ENCODE measurements at places on chromosomes 12 and 14.
A peak's percentile ranks its signal among the peaks of the same experiment; 100 is the strongest.

- H3K4me1 ChIP-seq, result peaks cover 6% of the 10 kb centered on the region
- H3K27ac ChIP-seq, result no peak overlapping the region
- DNase-seq, result no peak
- no peaks in the 10 kb centered on the region for H3K27me3 ChIP-seq
- H3K4me3 ChIP-seq, result no peak overlapping the region
Measured at GRCh38 chr12:86193931-86194330, 62.3 kb downstream of the MGAT4C start.

GRCh38 chr14:74860899-74861733 is 14.8 kb downstream of the PROX2 start:
- DNase-seq, result peak; percentile 93
- H3K27ac ChIP-seq, result no peak overlapping the region
- H3K4me3 ChIP-seq, result no peak overlapping the region

DNA sequence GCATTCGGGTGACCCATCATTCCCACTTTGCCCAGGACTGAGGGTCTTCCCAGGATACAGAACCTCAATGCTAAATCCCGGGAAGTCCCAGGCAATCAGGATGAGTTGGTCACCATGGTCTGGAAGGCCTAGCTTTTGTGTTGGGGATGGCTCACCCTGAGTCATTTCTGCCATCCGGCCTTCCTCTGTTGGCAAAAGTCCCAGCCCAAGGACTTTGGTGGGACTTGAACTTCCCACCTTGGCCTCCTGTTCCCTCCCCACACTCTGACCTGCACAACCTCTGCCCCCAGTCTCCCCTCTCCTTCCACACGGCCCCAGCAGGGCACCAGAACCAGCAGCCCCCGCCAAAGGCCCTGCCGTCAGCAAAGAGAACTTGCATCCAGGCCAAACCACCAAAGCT is 24.6 kb upstream of the NCOR2 start:
- H3K27me3 ChIP-seq, result no peaks in the 10 kb centered on the region
- no peak for DNase-seq
- H3K27ac ChIP-seq, result no peak overlapping the region
- H3K4me1 ChIP-seq, result peaks cover 7% of the 10 kb centered on the region

- peaks cover 31% of the 10 kb centered on the region for H3K4me1 ChIP-seq
- no peak overlapping the region for H3K4me3 ChIP-seq
- DNase-seq, result no peak
- H3K27ac ChIP-seq, result no peak overlapping the region
- H3K36me3 ChIP-seq, result peaks cover 10% of the 10 kb centered on the region
- H3K27me3 ChIP-seq, result no peaks in the 10 kb centered on the region
Measured at GRCh38 chr12:53378724-53379388, 1.1 kb upstream of the SP1 start.

DNA sequence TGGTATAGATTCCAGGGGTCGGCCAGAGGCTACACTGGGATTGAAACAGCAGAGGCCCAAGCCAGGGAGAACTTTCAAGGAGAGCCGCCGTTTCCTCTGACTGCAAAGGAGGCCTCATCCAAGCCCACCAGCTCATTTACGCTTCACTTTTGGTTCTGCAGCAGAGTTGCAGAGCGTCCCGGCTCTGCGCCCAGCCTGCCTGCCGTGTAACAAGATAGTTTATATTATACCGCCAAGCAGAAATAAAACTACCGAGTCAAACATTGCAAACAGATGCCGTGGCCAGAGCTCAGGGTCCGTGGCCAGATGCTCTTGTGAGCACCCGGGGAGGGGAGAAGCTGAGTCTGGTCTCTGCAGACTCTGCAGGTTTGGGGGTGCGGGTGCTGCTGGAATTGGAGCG is 60.7 kb upstream of the TBX3 start:
- H3K27ac ChIP-seq, result peak overlapping the region; percentile 93
- DNase-seq, result no peak
- peaks cover 48% of the 10 kb centered on the region for H3K4me1 ChIP-seq
- H3K4me3 ChIP-seq, result no peak overlapping the region
- H3K27me3 ChIP-seq, result no peaks in the 10 kb centered on the region

- no peak for DNase-seq
Measured at GRCh38 chr12:124693111-124693723, 125.8 kb upstream of the NCOR2 start.

GRCh38 chr12:106914796-106915634 is 40.7 kb upstream of the TMEM263 start:
- no peak overlapping the region for H3K27ac ChIP-seq
- no peak overlapping the region for H3K4me3 ChIP-seq
- H3K4me1 ChIP-seq, result no peaks in the 10 kb centered on the region
- H3K27me3 ChIP-seq, result peaks cover 2% of the 10 kb centered on the region
- H3K36me3 ChIP-seq, result no peaks in the 10 kb centered on the region

DNA sequence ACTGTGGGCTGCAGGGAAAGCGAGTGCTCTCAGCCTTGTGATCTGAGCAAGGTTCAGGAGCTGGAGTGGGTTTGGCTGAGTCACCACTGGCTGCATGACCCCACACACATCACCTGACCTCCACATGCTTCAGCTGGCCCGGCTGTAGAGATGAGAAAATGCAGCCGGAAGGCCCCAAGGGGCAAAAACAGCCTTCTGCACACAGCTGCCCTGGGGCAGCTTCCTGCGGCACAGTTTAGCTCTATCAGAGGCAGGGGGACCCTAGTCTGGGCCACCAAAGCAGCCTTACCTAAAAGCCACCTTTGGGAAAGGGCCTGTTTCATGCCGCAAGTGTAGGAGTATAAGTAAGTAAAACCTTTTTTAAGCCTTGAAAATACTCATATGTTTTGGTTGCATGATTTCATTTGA is 123.3 kb downstream of the SSPN start:
- DNase-seq, result no peak
- peaks cover 2% of the 10 kb centered on the region for H3K4me1 ChIP-seq
- H3K4me3 ChIP-seq, result no peak overlapping the region
- H3K27ac ChIP-seq, result no peak overlapping the region
- peaks cover 2% of the 10 kb centered on the region for H3K36me3 ChIP-seq

GRCh38 chr12:10717410-10717809 is 5.7 kb downstream of the YBX3 start:
- H3K4me3 ChIP-seq, result peak overlapping the region; percentile 18
- H3K4me1 ChIP-seq, result peaks cover 54% of the 10 kb centered on the region
- H3K27ac ChIP-seq, result peak overlapping the region; percentile 93
- no peaks in the 10 kb centered on the region for H3K27me3 ChIP-seq
- no peak for DNase-seq

GRCh38 chr12:100967189-100967588 is 172.6 kb downstream of the ANO4 start:
- H3K36me3 ChIP-seq, result no peaks in the 10 kb centered on the region
- H3K27me3 ChIP-seq, result no peaks in the 10 kb centered on the region
- H3K27ac ChIP-seq, result peak overlapping the region; percentile 49
- peaks cover 7% of the 10 kb centered on the region for H3K4me1 ChIP-seq
- DNase-seq, result no peak

DNA sequence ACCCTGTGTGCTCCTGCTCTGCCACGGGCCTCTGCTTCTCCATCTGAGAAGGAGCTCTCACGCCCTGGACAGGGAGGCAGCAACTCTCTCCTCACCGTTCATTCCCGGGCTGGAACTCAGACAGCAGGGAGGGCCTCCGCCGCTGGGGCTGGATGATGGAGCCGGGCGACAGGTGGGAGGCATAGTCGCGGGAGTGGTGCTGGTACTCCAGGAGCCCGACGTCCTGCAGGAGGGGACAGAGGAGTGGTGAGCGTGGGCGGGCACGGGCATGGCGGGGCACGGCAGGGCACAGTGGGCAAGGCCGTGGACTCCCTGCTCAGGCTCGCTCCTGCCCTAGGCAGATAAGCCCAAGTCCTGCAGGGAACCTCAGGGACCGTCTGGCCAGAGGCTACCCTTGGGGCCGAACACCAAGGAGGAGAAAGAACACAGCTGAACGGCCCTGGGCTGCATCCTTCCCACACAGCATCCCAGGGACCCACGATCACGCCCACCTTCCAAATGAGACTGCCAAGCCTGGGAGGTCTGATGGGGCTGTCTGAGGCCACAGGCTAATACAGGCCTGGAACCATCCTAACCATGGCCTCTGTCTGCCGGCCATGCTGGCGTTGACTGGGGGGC is 81.0 kb downstream of the NCOR2 start:
- DNase-seq, result no peak
- H3K27ac ChIP-seq, result no peak overlapping the region
- peaks cover 21% of the 10 kb centered on the region for H3K4me1 ChIP-seq
- H3K27me3 ChIP-seq, result no peaks in the 10 kb centered on the region

DNA sequence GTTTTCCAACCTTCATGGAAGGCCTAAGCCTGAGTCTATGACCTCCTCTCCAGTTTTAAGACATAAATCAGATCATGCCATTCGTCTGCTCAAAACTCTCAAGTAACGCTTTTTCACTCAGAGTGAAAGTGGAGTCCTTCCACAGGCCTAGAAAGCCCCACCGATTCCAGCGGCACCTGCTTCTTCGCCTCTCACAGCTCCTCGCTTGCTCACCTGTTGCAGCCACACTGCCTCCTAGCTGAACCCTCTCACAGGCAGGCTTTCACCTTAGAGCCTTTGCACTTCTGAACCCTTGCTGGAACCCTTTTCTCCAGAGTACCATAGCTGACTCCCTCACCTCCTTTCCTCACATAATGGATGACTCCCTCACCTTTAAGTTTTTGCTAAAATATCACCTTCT is 301.1 kb downstream of the ZFP36L1 start:
- no peaks in the 10 kb centered on the region for H3K27me3 ChIP-seq
- H3K27ac ChIP-seq, result peak overlapping the region; percentile 97
- no peak overlapping the region for H3K4me3 ChIP-seq
- no peaks in the 10 kb centered on the region for H3K36me3 ChIP-seq
- DNase-seq, result no peak

- peak overlapping the region; percentile 28 for H3K27ac ChIP-seq
- H3K4me1 ChIP-seq, result peaks cover 21% of the 10 kb centered on the region
- no peaks in the 10 kb centered on the region for H3K36me3 ChIP-seq
- DNase-seq, result no peak
- no peaks in the 10 kb centered on the region for H3K27me3 ChIP-seq
Measured at GRCh38 chr12:89775063-89775985, 66.7 kb upstream of the ATP2B1 start.

DNA sequence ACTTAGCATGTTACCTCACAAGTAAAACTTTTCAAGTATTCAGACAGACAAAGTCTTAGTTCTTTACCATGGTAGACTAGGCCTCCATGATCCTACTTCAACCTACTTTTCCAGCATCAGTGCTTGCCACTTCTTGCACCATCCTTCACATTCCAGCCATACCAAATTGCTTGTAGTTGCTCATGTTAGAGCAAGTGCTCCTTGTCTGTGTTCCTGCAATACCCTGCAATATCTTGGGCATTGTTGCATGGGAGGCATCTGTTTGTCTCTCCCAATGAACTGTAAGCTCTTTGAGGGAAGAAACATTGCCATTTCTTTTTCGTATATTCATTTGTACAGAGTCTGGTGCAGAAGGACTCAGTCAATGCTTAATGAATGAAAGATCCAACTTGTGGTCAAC is 78.0 kb downstream of the SRGAP1 start:
- no peak overlapping the region for H3K27ac ChIP-seq
- no peaks in the 10 kb centered on the region for H3K27me3 ChIP-seq
- peaks cover 18% of the 10 kb centered on the region for H3K4me1 ChIP-seq
- H3K36me3 ChIP-seq, result peaks cover 3% of the 10 kb centered on the region

DNA sequence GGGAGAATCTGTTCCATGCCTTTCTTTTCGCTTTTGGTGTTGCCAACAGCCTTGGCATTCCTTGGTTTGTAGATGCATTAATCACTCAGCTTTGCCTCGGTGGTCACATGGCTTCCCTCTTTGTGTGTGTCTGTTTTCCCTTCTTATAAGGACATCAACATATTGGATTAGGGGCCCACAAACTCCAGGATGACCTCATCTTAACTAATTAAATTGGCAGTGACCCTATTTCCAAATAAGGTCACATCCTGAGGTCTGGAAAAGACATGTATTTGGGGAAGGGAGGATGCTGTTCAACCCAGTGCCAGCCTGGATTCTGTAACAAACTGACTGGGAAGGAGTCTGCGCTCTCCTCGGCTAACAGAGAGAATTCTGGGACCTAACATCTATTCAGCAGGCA is 365.7 kb upstream of the FKBP4 start:
- H3K27me3 ChIP-seq, result no peaks in the 10 kb centered on the region
- H3K4me1 ChIP-seq, result no peaks in the 10 kb centered on the region
- no peak overlapping the region for H3K4me3 ChIP-seq
- peaks cover 3% of the 10 kb centered on the region for H3K36me3 ChIP-seq

DNA sequence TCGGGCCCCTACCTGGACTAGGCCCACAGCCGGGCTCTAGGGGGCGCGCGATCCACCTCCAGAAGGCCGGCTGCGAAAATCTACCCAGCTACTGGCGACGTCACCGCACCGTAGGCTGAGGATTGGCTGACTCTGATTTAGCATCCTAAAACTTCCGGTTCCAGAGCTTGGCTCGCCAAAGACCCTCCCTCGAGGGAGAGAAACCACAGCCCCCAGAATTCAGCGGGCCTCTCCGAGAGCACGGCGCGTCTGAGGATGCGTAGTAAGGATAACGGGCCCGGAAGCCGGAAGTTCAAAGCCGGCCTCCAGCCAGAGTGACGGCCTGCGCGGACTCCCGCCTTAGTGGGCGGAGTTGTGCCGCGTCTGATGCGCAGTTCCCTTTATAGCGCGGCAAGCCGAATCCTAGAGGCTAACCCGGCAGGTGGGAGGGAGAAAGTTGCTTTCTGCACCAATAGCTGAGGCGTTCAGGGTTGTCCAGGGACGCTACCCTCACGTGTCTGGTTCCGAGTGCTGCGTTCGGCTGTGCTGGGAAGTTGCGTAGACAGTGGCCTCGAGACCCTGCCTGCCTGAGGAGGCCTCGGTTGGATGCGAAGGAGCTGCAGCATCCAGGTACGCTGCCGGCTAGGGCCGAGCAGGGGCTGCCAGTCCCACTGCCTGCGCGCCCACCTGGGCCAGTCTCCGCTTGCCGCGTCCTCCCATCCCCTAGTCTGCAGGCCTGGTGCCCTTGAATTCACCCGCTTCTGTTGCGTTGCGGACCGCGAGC is at the start of gene COX14:
TSS of gene COX14 (plus strand) at position 544 of the 763 bp plus-strand sequence. CDS start 7,808 bp downstream, outside the sequence.
- DNase-seq, result peak; percentile 96
- no peaks in the 10 kb centered on the region for H3K27me3 ChIP-seq
- H3K36me3 ChIP-seq, result peaks cover 3% of the 10 kb centered on the region

GRCh38 chr14:36020120-36021029 is 156.1 kb downstream of the PTCSC3 start:
- no peaks in the 10 kb centered on the region for H3K4me1 ChIP-seq
- DNase-seq, result no peak
- H3K27ac ChIP-seq, result no peak overlapping the region
- H3K27me3 ChIP-seq, result peaks cover 30% of the 10 kb centered on the region
- H3K4me3 ChIP-seq, result no peak overlapping the region
- H3K36me3 ChIP-seq, result no peaks in the 10 kb centered on the region

- H3K27me3 ChIP-seq, result no peaks in the 10 kb centered on the region
- H3K27ac ChIP-seq, result no peak overlapping the region
- DNase-seq, result peak; percentile 31
- no peaks in the 10 kb centered on the region for H3K36me3 ChIP-seq
- H3K4me3 ChIP-seq, result no peak overlapping the region
Measured at GRCh38 chr12:69070319-69071090, 137.5 kb upstream of the CPM start.

- H3K27me3 ChIP-seq, result peaks cover 3% of the 10 kb centered on the region
- no peak overlapping the region for H3K4me3 ChIP-seq
- H3K27ac ChIP-seq, result no peak overlapping the region
- DNase-seq, result no peak
- no peaks in the 10 kb centered on the region for H3K36me3 ChIP-seq
- H3K4me1 ChIP-seq, result no peaks in the 10 kb centered on the region
Measured at GRCh38 chr12:13839365-13840336, 141.8 kb downstream of the GRIN2B start.
